CD14-positive monocyte (primary cell): ENCODE measurements at places on chromosomes 6 and 20. TPM values are rescaled to one million over a fixed set of nuclear protein-coding genes. Genes with fewer than 3 reads are reported as not detected.

The SLC22A1 gene
- not detected for polyA plus RNA-seq

- no peak for DNase-seq
Measured at GRCh38 chr20:44407402-44408184, 52.1 kb downstream of the HNF4A start.

The HLA-DRB1 gene
- polyA plus RNA-seq, result 928 and 1,229 TPM in 2 replicates

- DNase-seq, result no peak
Measured at GRCh38 chr6:20447581-20448132, 46.0 kb downstream of the E2F3 start.

GRCh38 chr6:22251348-22251747 is 45.5 kb downstream of the PRL start:
- DNase-seq, result no peak
